ENCODE measurements at places on chromosomes 5 and 9. TPM values are rescaled to one million over a fixed set of nuclear protein-coding genes. Genes with fewer than 3 reads are reported as not detected.

POU5F2 gene
- 0.22 TPM for total RNA-seq

GRCh38 chr5:148145916-148146315 lies 22.4 kb upstream of the SPINK14 start:
- peak; percentile 8 for DNase-seq

ZNF300 gene
- 4.6 TPM for total RNA-seq

DNA sequence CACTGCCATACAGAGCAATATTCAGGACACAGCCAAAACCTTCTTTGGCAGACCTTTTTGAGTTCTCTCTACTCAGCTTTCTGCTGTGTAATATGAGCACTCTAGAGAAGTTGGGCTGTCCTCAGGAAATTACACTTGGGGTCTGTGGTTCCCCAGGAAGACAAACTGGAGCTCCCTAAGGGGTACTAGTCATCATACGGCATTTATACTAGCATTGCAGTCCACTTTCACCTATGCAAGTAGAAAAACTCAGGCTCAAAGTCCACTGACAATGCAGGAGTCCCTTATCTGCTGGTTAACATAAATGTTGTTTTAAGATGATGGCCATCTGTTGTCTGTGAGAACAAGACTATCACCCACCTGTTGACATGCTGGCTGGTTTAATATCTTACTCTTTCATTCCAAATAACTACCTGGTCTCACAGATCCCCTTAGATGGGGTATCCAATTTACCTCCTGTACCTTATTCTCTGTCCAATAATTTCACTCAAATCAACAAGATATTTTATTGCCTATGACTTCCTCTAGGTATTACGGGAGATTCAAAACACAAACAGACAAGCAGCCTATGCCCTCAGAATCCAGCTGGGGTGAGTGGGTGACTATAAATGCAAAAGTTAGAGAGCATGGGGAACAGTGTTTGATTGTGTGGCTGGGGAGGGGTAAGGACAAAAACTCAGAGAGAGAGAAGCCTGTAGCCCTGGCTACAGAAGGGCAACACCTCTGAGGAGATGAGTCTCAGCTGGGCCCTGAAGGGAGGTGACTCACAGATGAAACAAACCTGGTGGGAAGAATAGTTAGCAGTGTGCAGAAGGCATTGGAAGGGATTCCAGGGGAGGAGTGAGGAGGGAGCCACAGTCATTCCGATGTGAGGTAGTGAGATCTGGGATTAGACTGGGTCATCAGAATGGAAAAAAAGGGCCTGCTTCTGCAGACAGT lies 10.2 kb downstream of the DOCK8 start:
- DNase-seq: no peak

SPINK4 gene
- total RNA-seq: not detected

- DNase-seq: peak; percentile 87
Observed at GRCh38 chr5:56108246-56108645, 113.5 kb upstream of the IL6ST start.

DNA sequence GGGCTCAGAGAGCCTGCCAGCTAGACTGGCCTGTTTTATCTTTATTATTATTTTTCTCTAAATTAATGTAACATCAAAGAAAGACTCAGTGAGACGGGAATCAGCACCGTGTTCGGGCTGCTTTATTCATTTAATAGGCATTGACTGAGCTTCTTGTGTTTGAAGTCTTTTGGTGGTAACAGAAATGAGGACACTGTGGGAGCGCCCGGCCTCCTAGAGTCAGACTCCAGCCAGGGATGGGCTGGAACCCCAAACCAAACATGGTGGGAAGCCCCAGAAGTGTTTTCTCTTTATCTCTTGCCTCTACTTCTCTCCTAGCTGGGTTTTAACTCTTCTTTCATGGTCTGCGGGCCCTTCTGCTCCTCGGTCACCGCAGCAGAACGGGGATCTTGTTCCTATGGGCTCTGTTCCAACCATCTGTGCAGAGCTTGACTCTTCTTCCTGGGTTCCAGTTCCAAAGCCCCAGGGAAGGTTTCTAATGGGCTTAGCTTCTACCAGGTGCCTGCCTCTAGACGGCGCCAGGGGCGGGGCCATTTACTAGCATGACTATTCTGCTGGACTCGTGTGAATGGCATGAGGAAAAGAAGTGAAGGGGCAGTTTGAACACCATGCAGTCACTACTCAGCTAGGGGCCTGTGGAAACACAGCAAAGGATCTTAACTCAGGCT lies 123.8 kb downstream of the FGF18 start:
- no peak for DNase-seq

DNA sequence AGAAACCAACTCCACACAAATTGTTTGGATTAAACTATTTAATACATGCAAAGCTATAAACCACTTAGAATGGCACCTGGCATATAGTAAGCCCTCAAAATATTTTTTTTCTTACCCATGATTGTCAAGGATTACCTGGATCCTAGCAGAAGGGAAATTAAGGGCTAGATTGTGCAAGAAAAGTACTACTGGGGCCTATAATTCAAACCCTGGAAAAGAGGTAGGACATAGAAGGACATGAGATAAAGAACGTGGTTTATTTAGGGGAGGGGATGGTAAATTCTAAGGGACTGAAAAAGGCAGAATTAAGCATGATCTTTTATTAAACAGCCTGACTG lies 14.9 kb upstream of the ARL15 start:
- DNase-seq: no peak

DNA sequence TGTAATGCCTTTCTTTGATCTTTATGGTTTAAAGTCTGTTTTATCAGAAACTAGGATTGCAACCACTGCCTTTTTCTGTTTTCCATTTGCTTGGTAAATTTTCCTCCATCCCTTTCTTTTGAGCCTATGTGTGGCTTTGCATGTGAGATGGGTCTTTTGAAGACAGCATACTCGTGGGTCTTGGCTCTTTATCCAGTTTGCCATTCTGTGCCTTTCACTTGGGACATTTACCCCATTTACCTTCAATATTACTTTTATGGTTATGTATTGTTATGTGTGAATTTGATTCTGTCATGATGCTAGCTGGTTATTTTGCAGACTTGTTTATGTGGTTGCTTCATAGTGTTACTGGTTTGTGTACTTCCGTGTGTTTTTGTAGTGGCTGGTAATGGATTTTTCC lies 59.2 kb downstream of the YTHDC2 start:
- DNase-seq: peak; percentile 4

SLC34A3 gene
- not detected for total RNA-seq

CDH9 gene
- not detected for total RNA-seq

GRCh38 chr5:143197260-143197656 lies 206.2 kb downstream of the NR3C1 start:
- no peak for DNase-seq

GRCh38 chr5:167827766-167828165 lies 463.7 kb upstream of the WWC1 start:
- no peak for DNase-seq
